ENCODE measurements at places on chromosomes 4 and X. TPM values are rescaled to one million over a fixed set of nuclear protein-coding genes. Genes with fewer than 3 reads are reported as not detected.

Gene FGFBP2
- total RNA-seq: not detected

Gene CASP3
- 37.2 TPM for total RNA-seq

Gene EPHA5
- total RNA-seq: 3.7 TPM

Gene DCAF8L2
- total RNA-seq: not detected

Gene F9
- not detected for total RNA-seq

Gene SSX2B
- total RNA-seq: not detected

Gene PDZD11
- total RNA-seq: 39.0 TPM

Gene MAGEB17
- not detected for total RNA-seq

Gene TMPRSS11E
- not detected for total RNA-seq

Gene RTL5
- 2.4 TPM for total RNA-seq

Gene FAM9B
- total RNA-seq: not detected

Gene PROM1
- 0.14 TPM for total RNA-seq

Gene ARX
- total RNA-seq: not detected

Gene ARSJ
- total RNA-seq: 23.9 TPM

Gene NDP
- not detected for total RNA-seq

Gene DMRTC1B
- total RNA-seq: not detected

Gene LRRC66
- 0.22 TPM for total RNA-seq

Gene FAAH2
- 0.14 TPM for total RNA-seq

Gene BEX1
- total RNA-seq: 9.0 TPM

Measured in placental pericyte (primary cell).